Keratinocyte (primary cell): ENCODE measurements at places on chromosomes 5 and 9. TPM values are rescaled to one million over a fixed set of nuclear protein-coding genes. Genes with fewer than 3 reads are reported as not detected.

EGFLAM gene
- polyA plus RNA-seq = not detected in 3 replicates

GRCh38 chr9:33823801-33824200 lies 6.8 kb downstream of the UBE2R2 start:
- no peaks in the 10 kb centered on the region for H3K27me3 ChIP-seq
- DNase-seq = no peak
- H3K36me3 ChIP-seq = peaks cover 7% of the 10 kb centered on the region
- H3K27ac ChIP-seq = no peak overlapping the region
- no peak overlapping the region for H3K4me3 ChIP-seq

DNA sequence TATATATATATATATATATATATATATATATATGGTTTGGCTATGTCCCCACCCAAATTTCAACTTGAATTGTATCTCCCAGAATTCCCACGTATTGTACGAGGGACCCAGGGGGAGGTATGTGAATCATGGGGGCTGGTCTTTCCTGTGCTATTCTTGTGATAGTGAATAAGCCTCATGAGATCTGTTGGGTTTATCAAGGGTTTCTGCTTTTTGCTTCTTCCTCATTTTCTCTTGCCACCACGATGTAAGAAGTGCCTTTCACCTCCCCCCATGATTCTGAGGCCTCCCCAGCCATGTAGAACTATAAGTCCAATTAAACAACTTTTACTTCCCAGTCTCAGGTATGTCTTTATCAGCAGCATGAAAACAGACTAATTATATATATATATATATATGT lies 52.3 kb upstream of the ADAMTS2 start:
- no peaks in the 10 kb centered on the region for H3K36me3 ChIP-seq
- no peak for DNase-seq
- H3K27ac ChIP-seq = no peak overlapping the region
- H3K4me3 ChIP-seq = no peak overlapping the region

GRCh38 chr5:177130211-177131018 lies 3.2 kb upstream of the NSD1 start:
- H3K27ac ChIP-seq = no peak overlapping the region
- no peaks in the 10 kb centered on the region for H3K27me3 ChIP-seq
- peaks cover 4% of the 10 kb centered on the region for H3K36me3 ChIP-seq
- DNase-seq = no peak
- peaks cover 14% of the 10 kb centered on the region for H3K4me1 ChIP-seq
- no peak overlapping the region for H3K4me3 ChIP-seq

KCNN2 gene
- polyA plus RNA-seq = 0.09 TPM in 2 of 3 replicates, not detected in the other

SLIT3 gene
- 2.4 to 10.1 TPM (median 3.1 TPM) in 3 replicates for polyA plus RNA-seq

IL13 gene
- polyA plus RNA-seq = not detected in 3 replicates

GRCh38 chr5:176996780-176997179 lies 9.8 kb downstream of the UIMC1 start:
- H3K27me3 ChIP-seq = no peaks in the 10 kb centered on the region
- DNase-seq = no peak
- no peak overlapping the region for H3K27ac ChIP-seq
- H3K36me3 ChIP-seq = no peaks in the 10 kb centered on the region
- H3K4me3 ChIP-seq = no peak overlapping the region

GRCh38 chr9:35424356-35425352 lies 65.3 kb upstream of the RUSC2 start:
- no peaks in the 10 kb centered on the region for H3K4me1 ChIP-seq
- H3K27me3 ChIP-seq = no peaks in the 10 kb centered on the region
- no peak for DNase-seq
- no peaks in the 10 kb centered on the region for H3K36me3 ChIP-seq

- no peak for DNase-seq
- H3K36me3 ChIP-seq = no peaks in the 10 kb centered on the region
- peaks cover 2% of the 10 kb centered on the region for H3K4me1 ChIP-seq
- no peak overlapping the region for H3K4me3 ChIP-seq
Observed at GRCh38 chr9:71285191-71285656, 163.8 kb upstream of the TRPM3 start.

- H3K27me3 ChIP-seq = no peaks in the 10 kb centered on the region
- H3K4me1 ChIP-seq = peaks cover 8% of the 10 kb centered on the region
- H3K36me3 ChIP-seq = no peaks in the 10 kb centered on the region
Observed at GRCh38 chr9:124839612-124840299, 13.5 kb upstream of the WDR38 start.

- no peak overlapping the region for H3K27ac ChIP-seq
- H3K4me3 ChIP-seq = no peak overlapping the region
- DNase-seq = no peak
- no peaks in the 10 kb centered on the region for H3K27me3 ChIP-seq
Observed at GRCh38 chr9:73527521-73527920, 375.9 kb downstream of the ANXA1 start.

PCDHGA8 gene
- polyA plus RNA-seq = 0.08 to 0.09 TPM (median 0.09 TPM) in 3 replicates

TJP2 gene
- 34.9 to 74.8 TPM (median 65.5 TPM) in 3 replicates for polyA plus RNA-seq

GRCh38 chr9:76490249-76490990 lies 31.4 kb downstream of the GCNT1 start:
- DNase-seq = no peak
- H3K36me3 ChIP-seq = no peaks in the 10 kb centered on the region
- no peaks in the 10 kb centered on the region for H3K27me3 ChIP-seq
- H3K27ac ChIP-seq = no peak overlapping the region
